ENCODE measurements at places on chromosomes 13 and 19.

- peak; percentile 74 for DNase-seq
Measured at GRCh38 chr19:1266916-1267476, 2.1 kb upstream of the CIRBP start.

- DNase-seq, result no peak
Measured at GRCh38 chr13:99380921-99381645, 73.9 kb upstream of the GPR183 start.

GRCh38 chr19:8460516-8461298 is 15.9 kb downstream of the HNRNPM start:
- DNase-seq, result no peak

DNA sequence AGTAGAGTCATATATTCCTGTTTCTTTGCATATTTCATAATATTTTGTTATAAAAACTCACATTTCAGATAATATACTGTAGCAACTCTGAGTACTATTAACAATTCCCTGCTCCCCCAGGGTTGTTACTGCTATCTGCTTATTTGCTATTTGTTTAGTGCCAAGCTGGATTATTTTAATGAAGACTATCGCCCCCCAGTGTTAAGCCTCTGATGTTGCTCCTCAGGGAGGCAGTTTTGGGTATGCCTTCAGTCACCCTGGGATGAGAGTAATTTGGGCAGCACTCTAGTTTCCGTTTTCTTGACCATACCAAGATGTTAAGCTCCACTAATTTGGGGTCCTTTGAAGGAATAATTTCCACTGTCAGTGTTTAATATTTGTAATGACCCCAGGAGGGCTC is 46.0 kb downstream of the MICU2 start:
- DNase-seq, result peak; percentile 14

- DNase-seq, result no peak
Measured at GRCh38 chr13:50543782-50544181, 299.7 kb downstream of the DLEU7 start.

DNA sequence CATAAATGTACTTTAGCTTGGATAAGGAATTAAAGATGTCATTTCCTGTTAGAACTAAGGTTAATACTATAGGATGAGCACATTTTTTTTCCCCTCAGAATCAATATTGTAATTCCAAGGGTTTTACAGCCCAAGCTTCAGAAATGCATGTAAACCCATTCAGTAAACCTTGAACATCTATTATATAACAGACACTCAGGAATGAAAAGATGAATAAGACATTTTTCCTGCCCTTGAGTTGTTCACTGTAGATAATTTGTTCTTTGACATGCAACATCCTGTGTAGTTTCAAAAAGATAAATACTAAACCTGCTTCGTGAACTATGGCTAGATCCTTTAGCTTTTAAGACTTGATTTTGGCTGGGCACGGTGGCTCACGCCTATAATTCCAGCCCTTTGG is 21.7 kb upstream of the KCTD4 start:
- no peak for DNase-seq

DNA sequence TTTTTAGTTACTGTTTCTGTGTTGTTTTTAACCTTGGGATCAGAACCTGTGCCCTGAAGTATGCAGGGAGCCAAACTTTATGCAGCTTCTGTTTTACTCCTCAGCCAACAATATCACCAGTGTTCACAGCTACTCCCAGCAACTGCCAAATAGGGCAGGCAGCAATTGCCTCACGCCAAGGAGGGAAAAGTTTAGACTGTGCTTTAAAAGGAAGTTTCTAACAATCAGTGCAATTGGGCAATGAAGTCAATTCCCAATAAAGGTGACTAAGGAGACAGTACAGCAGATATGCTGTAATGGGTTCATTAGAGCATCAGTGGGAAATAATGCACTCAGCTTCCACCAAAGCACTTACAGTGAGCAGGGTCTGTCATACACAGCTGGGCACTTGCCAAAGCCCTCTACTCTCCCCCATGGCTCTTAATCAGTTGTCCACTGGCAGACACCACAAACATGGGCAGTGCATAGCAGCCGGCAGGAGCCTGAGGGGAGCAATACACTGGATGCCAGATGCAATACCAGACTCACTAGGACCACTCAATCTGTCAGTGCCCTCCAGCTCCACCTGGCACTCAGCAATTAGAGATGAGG is 19.3 kb downstream of the ENOX1 start:
- peak; percentile 95 for DNase-seq

- DNase-seq, result no peak
Measured at GRCh38 chr13:45696610-45697226, 5.4 kb upstream of the CBY2 start.

GRCh38 chr13:52713894-52714293 is 25.7 kb downstream of the CNMD start:
- DNase-seq, result no peak

DNA sequence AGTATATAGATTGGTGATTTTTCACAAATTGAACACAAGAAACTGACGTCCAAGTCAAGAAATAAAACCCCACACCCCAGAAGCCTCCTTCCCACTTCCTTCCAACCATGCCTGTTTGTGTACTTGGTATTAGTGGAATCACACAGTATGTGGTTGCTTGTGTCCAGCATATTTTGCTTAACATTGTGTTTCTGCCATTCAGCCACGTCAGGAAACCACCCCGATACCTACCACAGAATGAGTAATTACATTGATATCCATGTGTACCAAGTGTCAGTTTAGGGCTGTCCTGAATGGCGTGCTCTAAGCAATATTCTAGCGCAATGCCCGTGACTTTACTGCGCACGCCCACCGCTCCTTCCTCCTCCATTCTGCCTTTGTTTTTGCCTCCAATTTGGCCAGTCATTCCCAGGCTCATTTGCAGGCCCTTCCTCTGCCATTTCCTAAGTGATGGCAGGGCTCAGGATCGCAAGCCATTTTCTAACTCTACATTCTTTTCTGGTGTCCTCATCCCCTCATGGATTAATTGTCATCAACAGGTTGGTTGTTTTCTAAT is 25.9 kb upstream of the MPHOSPH8 start:
- DNase-seq, result no peak

GRCh38 chr13:22198001-22198400 is 527.1 kb downstream of the FGF9 start:
- DNase-seq, result no peak

DNA sequence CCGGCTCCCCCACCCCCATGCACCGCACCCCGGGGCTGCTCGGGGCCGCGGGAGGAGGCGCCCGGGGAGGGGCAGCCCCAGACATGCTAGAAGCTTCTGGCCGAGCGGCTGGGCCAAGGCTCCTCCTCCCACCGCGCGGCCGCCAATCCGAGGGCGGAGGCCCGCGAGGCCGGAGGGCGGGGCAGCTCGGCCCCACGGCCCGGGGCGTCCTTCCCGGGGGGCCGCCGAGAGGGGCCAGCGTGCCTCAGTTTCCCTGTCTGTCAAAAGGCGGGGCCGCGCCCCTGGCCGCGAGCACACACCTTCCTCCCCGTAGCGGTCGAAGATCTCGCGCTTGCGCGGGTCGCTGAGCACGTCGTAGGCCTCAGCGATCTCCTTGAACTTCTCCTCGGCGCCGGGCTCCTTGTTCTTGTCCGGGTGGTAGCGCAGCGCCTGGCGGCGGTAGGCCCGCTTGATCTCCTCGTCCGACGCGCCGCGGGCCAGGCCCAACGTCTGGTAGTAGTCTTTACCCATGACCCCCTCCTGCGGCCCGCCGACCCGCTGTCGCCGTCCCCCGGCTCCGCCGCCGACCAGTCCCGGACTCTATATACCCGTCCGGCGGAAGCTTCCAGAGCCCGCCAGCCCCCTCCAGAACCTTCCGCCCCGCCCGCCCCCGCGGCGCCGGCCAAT is at the start of gene DNAJB1:
Gene DNAJB1 (minus strand): TSS at position 558 of the 666 bp plus-strand sequence. CDS start 48 bp downstream, at position 510.
- peak; percentile 75 for DNase-seq

- DNase-seq, result no peak
Measured at GRCh38 chr13:45331123-45331619, 9.8 kb downstream of the TPT1 start.

- DNase-seq, result no peak
Measured at GRCh38 chr19:16000024-16000663, 51.3 kb downstream of the OR10H4 start.

DNA sequence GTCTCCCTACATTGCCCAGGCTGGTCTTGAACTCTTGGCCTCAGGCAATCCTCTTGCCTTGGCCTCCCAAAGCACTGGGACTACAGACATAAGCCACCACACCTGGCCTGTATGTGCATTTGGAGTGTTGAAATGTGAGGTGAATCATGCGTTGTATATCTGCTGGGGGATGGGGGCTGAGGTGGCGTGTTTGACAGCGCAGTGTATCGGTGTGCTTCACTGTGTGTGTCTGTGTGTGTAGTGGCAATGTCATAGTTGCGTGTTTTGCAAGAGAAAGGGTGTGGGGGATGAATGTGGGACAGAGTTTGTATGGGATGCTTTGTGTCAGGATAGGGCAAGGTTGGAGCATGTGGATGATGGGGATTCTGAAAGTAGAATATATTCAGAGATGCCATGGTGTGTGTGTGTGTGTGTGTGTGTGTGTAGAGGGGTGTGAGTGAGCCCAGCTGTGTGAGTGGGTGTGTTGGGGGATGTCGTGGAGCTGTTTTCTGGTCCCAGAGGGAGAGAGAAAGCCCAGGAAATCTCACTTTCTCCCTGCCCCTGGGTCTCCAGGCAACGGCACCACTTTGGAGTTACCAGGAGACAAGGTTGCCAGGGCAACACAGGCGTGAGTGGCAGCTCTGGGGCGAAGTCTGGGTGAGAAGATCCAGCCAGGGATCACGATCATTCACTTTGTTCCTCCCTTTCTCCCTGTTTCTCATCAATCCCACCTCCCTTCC is 1.1 kb upstream of the SWSAP1 start:
- peak; percentile 88 for DNase-seq

DNA sequence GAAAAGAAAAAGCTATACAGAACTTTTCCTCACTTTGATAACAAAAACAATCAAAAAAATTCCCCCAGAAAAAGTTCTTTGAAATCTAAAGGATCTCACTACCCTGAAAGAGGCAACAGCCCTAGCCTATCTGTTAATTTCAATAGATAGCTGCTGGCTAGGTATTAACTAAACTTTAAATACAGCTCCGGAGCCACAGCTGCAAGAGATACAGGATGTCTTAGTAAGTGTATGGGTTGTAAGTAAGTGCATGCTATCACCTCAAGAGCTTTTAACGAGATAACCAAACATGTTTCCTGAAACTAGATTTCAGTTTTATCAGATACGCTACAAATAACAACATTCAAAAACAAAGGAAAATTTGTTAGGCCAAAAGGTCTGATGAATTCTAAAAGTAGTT is 148.4 kb downstream of the KLF12 start:
- no peak for DNase-seq

DNA sequence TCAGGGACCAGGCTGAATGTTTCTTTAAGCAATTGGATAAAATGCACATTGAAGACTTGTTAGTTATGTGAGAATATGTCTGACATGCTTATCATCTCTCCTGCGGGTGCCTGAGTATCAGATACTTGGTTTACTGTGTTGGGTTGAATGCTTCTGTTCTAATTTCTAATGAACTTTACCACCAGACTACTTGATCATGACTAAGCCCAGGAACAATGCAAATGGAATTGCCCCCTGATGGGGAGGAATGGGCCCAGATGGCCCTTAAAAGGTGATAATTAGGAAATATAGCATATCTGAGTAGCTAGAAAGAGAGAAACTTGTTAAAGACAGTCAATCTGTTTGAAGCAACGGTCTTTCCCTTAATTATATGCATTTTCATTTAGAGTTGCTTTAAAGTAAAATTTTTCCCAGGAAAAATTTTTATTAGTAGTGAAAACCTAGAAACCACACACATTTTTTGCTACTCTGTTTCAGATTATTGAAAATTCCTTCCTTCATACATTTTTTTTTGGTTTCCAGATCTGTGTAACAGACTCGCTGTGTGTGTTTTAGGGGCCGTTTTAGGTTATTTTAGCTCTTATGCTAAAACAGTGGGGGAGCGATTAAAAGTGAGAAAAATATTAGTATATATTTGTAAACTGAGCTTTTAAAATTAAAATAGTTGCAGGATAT is 186.6 kb downstream of the TM9SF2 start:
- no peak for DNase-seq

DNA sequence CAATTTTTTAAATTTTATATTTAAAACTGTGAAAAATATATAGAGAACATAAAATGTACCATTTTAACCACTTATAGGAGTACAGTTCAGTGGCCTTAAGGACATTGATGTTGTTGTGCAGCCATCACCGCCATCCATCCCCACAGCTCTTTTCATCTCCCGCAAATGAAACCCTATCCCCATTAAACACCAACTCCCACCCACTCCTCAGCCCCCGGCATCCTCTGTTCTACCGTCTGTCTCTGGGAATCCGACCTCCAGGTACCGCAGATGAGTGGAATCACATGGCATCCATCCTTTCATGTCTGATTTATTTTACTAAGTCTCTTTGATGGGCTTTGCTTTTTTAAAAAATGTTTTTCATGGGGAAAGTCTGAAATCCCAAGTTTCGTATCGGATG is 23.8 kb upstream of the SMIM17 start:
- no peak for DNase-seq

- DNase-seq, result no peak
Measured at GRCh38 chr19:35908010-35908441, at the start of gene TYROBP. Gene TYROBP, minus strand, starts transcription at chr19:35908295. Its CDS starts 67 bp downstream, at chr19:35908228.

GRCh38 chr19:58351558-58351878 is 1.8 kb downstream of the A1BG start:
- DNase-seq, result no peak

DNA sequence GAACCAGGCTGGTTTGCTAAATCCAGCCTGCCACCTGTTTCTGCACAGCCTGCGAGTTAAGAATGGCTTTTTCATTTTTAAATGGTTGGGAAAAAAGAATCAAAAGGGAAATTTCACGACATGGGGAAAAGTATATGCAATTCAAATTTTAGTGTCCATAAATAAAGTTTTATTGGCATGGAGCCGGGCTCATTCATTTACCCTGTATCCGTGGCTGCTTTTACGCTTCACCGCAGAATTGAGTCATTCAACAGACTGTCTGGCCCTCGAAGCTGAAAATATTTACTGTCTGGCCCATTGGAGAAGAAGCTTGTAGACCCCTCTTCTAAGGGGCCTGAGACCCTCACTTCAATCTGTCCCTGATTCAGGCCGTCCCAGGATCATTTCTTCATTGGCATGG is 26.1 kb downstream of the IER2 start:
- DNase-seq, result no peak

GRCh38 chr19:48737360-48737998 is 2.9 kb downstream of the RASIP1 start:
- no peak for DNase-seq

- DNase-seq, result no peak
Measured at GRCh38 chr13:27556109-27556508, 64.2 kb downstream of the LNX2 start.

DNA sequence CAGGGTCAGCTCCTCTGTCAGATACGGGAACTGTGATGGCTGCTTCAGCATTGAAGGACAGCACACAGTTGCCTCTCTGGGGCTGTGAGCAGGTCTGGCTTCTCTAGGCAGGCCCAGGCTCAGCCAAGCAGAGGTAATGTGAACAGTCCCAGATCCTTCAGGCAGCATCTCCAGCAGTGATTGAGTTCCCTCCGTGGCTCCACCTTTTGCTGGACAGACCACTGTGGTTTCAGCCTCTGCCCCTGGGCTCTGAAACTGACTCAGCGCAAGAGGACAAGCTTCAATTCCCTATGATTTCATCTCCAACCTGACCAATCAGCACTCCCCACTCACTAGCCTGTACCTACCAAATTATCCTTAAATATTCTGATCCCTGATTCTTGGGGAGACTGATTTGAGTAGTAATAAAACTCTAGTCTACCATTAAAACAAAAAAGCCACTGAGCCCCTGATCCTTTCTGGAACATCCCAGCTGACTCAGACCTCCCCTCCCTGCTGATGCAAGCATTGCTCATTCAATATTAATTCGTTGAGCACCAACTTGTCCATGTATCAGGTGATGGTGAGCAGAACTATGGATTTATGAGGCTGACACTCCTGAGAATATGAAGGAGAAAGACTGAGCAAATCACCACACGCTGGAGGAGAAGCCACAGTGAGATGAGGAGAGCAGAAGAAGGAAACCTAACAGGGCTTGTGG is 16.7 kb downstream of the GSX1 start:
- no peak for DNase-seq

- no peak for DNase-seq
Measured at GRCh38 chr13:39051157-39051556, 12.9 kb downstream of the NHLRC3 start.

Data from BE2C (cell line).